Peyer's patch (tissue), 4 donors: ENCODE measurements at places on chromosomes 1 and 21.

DNA sequence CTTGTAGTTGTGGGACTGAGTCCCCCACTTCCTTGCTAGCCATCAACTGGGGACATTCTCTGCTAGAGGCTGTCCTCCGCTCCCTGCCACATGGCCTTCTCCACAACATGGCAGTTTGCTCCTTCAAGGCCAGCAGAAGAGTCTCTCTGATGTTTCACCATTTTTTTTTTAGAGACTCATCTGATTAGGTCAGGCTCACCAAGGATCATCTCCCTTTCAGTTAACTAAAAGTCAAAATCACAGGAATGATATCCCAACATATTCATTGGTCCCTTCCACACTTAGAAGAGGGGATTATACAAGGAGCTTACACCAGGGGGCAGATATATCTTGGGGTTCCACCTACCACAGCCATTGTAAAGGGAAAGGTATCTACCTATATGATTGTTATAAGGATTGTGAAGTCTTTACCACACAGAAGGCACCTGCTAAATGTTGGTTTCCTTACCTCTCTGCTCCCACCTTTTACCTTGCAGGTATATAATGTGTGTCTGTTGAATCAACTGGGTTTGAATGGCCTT, 23.3 kb downstream of the RIMKLA start:
- no peak for DNase-seq

DNA sequence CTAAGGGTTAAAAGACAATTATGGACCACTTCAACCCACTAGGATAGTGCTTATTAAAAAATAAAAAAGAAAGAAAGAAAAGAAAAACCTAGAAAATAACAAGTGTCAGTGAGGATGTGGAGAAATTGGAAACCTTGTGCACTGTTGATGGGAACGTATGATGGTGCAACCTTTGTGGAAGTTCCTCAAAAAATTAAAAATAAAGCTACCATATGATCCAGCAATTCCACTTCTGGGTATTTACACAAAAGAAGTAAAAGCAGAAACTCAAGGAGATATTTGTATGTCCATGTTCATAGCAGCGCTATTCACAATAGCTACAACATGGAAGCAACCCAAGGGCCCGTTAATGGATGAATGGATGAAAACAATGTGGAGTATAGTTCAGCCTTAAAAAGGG, 115.2 kb upstream of the ATP1A1 start:
- DNase-seq = no peak

GRCh38 chr1:154548028-154548427, 10.4 kb downstream of the UBE2Q1 start:
- DNase-seq = no peak

DNA sequence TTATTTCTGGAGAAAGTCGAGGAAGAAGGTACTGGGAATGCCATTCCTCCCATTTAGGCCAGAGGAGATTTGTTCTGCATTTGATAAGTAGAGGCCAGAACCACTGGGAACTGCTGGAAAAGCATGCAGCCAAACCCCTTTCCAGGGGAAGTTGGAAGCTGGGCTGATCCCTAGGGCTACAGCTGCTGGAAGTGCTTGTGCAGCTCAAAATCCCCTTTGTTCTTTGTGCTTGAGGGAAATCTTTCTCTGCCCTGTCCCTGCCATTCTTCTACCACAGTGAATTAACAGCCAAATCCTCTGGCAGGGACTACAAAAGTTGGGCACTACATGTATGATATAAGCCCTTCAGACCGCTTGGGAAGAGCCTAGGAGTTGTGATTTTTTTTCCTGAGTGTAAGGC, 734.1 kb downstream of the LRRIQ3 start:
- DNase-seq = no peak

- no peak for DNase-seq
Observed at GRCh38 chr1:64220241-64220640, 16.8 kb downstream of the UBE2U start.

GRCh38 chr1:95583661-95584210, 349.7 kb downstream of the RWDD3 start:
- DNase-seq = no peak

DNA sequence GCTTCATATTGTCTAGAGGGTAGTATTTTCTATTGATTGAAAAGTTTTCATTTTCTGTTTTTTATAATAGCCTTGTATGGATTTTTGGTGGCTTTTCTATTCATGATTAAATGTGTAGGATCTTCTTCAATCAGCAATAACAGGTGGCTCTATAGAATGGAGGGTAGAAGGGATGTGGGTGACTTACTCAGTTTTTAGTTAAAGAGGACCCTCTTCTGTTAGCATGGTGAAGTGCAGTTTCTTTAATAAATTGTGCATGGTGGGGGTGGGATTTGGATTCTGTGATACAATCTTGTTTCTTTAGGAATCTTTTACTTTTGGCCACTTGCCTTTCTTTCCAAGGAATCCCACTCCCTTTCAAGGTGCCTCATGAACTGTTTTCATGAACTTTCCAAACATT, 64.7 kb downstream of the SLC35A3 start:
- no peak for DNase-seq

DNA sequence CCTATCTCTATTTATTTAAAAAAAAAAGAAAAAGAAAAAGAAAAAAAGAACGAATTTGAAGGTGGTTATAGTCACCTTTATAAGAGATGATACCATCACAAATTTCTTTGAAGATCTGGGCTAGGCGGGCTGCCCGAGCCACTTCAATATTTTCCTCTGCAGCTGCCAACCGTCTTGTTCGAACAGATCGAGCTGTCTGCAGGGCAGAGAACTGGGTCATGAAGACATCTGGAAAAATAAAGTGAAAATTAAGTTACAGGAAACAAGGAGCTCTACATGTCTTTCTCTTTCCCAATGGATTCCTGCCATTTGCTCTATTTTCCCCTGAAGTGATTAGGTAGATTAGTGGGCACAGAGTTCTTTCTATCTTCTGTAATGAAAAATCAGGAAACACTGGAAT, 31.9 kb downstream of the RUSC1 start:
- DNase-seq = no peak

DNA sequence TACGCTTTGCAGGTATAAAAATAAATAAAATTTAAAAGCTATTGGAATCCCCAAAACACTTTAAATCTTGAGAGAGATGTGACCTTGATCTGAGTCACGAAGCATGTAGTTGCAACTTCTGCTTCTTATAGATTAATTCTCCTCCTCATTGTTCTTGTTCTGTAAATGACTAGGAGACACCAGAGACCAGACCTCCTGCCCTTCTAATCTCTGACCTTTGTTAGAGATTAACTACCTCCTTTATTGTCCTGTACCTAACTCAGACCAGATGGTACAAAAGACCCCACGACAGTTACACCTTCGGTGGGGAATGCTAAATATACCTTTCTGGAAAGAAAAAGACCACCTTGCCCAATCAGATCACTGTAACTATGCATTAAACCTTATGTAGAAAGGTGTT, 76.9 kb upstream of the NEK2 start:
- no peak for DNase-seq
